Breast epithelium (tissue), 4 donors: ENCODE measurements at places on chromosomes 11 and 22. TPM values are rescaled to one million over a fixed set of nuclear protein-coding genes. Genes with fewer than 3 reads are reported as not detected.

Gene FOLR1
- total RNA-seq, result not detected

DNA sequence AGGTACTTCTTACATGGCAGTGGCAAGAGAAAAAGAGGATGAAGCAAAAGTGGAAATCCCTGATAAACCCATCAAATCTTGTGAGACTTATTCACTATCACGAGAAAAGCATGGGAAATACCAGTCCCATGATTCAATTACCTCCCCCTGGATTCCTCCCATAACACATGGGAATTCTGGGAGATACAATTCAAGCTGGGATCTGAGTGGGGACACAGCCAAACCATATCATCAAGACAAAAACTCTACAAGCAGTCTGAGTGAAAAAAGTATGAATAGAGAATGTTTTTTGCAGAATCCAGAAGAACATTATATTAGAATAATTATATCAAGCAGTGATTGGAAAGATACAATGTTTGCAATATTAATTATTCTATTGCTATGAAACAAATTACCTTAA is 893.7 kb downstream of the FAM181B start:
- DNase-seq, result no peak

DNA sequence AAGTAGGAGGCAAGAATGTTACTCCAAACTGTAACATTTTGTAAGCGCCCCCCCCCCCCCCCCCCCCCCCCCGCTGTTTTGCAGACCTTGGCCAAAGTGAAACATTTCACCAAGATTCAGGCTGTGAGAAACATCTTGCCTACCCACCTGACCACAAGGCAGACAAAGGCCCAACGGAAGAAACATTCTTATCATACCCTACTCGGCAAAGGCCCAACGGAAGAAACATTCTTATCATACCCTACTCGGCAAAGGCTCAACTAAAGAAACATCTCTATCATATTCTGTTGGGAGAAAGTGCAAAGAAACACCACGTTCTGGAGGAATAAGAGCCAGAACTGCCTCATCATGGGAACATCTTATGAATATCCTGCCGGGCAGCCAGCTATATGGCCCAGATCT is 117.1 kb downstream of the JRKL start:
- no peak for DNase-seq

- no peak for DNase-seq
Measured at GRCh38 chr11:122933416-122933815, 48.2 kb downstream of the BSX start.

- no peak for DNase-seq
Measured at GRCh38 chr11:75547617-75548058, 14.4 kb upstream of the SERPINH1 start.

GRCh38 chr11:33162831-33163230 is 1.6 kb upstream of the CSTF3 start:
- no peak for DNase-seq

DNA sequence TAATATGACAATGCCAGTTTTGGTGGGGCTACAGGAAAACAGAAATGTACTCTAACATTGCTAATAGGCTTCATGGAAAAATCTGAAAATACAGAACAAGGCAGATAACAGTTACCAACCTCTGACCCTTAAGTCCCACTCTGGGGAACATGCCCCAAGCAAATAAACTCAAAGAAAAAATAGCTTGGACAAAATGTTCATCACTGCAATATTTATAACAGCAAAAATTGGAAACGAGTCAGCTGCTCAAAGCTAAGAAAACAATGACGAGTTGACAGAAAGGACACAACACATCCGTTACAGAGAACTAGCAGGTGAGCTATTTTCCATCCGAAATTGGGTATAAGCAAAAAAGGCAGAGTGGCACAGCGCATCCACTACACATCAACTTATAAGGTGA is 70.5 kb downstream of the PACSIN2 start:
- DNase-seq, result no peak

DNA sequence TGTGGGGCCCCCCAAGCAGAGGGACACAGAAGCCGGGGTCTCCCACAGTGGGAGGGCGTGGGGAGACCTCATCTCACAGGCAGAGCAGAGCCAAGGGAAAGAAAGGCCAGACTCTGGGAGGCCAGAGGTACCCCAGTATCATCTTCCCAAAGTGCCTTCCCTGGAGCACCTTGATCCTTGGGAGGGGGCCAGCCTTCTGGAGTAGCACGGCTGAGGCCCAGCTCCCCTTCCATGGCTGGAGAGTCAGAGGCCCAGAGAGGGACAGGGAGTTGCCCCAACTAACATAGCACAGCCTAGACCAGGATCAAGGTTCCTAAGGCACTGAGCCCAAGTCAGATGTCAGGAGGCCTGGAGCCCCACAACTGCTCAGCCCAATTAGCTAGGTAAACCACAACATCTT is 50.6 kb downstream of the ELFN2 start:
- no peak for DNase-seq

DNA sequence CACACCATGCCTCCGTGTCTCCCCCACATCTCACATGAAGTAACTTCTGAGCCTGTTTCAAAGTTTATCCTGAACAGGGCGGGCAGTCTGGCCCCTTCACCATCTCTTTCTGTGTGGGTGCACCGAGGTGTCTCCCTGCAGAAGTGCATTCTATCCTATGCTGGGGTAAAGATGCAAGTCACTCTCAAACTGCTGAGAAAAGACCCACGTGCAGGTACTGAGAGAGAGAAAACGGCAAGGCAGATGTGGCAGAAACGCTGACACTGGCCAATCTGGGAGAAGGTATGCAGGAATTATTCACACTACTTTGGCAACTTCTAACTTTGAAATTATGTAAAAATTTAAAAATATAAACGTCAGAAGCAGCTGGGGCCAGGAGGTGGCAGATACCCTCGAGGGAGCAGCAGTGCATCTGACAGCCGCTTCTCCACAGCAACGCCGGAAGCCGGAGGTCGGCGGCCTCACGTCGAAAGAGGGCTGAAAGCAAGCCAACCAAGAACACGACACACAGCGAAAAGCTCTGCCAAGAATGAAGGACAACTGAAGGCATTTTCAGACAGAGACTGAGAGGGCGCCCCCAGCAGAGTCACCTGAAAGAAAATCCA is 34.2 kb upstream of the MOB2 start:
- DNase-seq, result no peak

DNA sequence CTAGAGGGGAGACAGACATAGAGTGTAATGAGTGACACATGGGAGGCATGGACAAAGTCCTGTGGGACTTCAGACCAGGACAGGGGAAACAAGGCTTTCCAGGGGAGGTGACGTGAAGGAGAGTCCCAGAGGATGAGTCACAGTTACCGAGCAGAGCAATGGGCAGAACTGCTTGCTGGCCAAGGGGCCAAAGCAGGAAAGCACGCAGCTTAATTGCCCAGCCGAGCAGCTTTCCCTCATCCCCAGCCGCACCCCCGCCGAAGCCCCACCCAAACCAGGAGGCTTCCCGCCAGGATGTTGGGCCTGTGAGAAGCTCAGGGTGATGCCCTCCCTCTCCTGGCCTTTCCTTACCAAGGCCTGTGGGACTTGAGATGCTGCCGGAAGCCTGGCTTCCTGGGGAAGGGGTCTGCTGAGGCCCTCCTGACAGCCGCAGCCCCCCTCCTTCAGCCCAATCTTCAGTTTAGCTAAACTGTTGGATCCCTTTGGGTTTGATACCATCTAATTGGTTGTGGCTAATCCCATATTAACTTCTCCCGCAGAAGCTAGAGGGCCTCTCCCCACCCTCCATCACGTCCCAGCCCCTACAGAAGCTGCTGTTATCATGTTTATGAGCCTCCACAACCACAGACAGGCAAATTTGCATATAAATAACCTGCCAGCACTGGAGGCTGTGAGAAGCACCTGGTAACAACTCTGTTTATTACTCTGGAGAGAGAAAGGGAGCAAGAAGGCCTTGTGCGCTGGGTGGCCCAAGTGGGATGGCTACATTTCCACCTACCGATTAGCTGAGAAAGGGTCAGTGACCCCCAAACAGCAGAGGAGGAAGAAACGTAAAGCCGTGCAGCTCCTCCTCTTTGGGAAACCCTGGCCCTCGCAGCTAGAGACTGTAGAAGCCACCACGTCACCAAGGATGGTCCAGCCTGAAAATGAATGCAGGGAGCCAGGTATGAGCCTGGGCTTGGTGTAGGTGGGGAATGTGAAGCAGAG is 80.0 kb downstream of the TRIM29 start:
- DNase-seq, result no peak

Gene DEPDC7
- total RNA-seq, result 0.64 TPM

GRCh38 chr22:50305923-50306566 is 1.4 kb downstream of the PLXNB2 start:
- DNase-seq, result peak; percentile 94

Gene ALDH3B2
- total RNA-seq, result 44.1 TPM

Gene VSIG10L2
- total RNA-seq, result 4.1 TPM

Gene INTS4
- total RNA-seq, result 34.6 TPM

- no peak for DNase-seq
Measured at GRCh38 chr11:58615559-58615958, 6.9 kb upstream of the CNTF start.

Gene TENM4
- total RNA-seq, result 7.9 TPM

Gene BTBD18
- total RNA-seq, result not detected

GRCh38 chr11:132943357-132943705 is 589.0 kb downstream of the OPCML start:
- no peak for DNase-seq

Gene GNG3
- total RNA-seq, result not detected

Gene MAJIN
- total RNA-seq, result not detected

Gene CD248
- 24.9 TPM for total RNA-seq
